ENCODE measurements at places on chromosomes 5 and 9.
A peak's percentile ranks its signal among the peaks of the same experiment; 100 is the strongest.

- no peak for DNase-seq
These were observed 58.0 kb downstream of the SLC22A5 start for GRCh38 chr5:132427281-132428146.

- peak; percentile 74 for DNase-seq
These were observed 49.6 kb upstream of the ADRB2 start for GRCh38 chr5:148776780-148777179.

DNA sequence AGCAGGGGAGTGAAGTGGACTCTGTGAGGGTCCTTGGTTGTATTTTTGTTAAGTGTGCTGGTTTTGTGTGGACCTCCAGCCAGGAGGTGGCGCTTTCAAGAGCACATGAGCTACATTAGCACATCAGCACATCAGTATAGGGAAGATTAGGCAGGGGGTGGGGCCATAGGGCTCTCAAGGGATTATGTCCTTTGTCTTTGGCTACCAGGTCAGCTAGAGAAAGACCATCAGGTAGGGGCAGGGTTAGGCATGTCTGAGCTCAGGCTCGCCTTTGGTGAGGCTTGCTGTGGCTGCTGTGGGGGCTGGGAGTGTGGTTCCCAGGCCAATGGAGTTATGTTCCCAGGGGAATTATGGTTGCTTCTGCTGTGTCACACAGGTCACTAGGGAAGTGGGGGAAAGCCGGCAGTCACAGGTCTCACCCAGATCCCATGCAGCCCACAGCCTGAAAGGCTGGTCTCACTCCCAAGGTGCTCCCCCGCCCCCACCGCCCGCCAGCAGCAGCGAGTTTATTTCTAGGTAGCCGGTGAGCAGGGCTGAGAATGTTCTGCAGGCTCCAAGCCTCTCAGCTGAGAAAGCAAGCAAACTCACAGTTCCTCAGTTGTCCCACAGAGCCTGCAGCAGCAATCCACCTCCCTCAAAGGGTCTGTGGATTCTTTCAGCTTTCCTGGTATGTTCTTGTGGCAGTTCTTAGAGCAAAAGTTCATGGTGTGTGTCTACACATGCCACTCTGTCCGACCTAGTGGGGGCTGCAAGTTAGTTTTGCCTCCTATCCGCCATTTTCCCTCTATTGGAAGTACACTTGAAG, 13.7 kb downstream of the OR1J1 start:
- DNase-seq = peak; percentile 15

- no peak for DNase-seq
These were observed 49.5 kb upstream of the LRRC14B start for GRCh38 chr5:141761-142160.

- DNase-seq = no peak
These were observed 82.6 kb downstream of the MED27 start for GRCh38 chr9:131997076-131997475.

DNA sequence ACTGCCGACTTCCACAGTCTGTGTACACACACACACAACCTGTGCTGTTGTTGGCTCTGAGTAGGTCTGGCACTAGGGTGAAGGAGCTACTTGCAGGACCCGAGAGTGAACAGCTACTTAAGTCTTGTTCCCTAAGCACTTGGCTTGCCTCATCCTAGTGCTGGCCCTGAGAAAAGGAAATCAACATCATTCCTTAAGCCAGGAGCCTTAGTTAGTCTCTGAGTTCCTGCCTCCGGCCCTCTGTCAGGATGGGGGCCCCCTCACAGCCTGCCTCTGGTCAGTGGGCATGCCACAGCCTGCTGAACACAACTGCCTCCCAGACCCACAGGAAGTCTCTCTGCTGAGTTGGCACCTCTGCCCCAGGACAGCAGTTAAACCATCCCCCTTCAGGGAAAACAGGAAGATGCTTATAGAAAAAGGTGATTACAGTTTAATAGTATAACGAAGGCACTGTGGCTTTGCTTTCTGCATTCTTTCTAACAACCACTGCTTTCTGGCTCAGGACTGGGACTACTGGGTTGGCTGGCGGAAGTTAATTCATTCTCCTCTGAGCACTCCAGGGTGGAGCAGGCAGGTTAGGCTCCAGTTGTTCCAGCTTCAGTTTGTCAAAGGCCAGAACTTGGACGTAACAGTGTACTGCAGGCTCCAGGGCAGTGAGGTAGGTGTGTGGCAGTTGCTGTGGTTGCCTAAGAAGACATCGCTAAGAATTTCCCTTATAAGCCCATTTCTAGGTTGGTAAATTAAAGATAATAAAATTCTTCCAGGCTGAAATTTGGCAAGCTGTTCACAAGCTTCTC, 2.8 kb downstream of the MAMDC2 start:
- no peak for DNase-seq

DNA sequence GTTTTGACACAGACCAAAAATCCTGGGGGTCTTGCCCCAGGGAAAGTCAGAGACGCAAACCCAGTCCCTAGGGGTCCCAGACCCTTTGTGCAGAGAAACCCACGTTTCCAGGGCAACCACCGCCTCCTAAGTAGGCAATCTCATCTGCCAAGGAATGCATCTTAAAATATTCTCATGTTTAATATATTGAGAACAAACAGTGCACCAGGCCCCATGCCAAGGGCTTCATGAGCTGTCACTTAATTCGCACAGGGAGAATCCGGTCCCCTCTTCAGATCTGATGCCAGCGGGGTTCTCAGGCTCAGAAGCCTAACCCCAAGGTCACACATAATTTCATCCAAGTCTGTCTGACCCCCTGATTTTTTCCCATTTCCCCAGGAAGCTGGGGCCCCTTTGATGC, 28.8 kb downstream of the CPLX2 start:
- DNase-seq = no peak

- DNase-seq = no peak
These were observed 282.2 kb downstream of the SEMA5A start for GRCh38 chr5:9263656-9264055.

DNA sequence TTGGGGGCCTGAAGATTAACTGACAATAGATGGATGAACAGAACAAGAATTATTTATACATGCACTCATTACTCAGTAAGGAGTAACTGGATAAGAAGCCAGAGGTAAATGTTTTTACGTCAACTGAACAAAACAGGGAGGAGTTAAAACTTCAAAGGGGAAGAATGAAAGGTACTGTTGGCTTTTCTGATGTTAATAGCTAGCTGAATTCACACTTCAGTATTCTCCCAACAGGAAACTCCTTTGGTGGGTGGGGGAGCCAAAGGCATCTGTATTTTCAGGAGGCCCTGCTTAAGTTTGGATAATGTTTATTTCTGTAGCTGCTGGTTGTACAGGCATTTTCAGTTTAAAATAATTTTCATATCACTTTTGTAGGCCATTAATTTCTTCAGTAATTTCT, 23.2 kb upstream of the RFK start:
- no peak for DNase-seq

GRCh38 chr5:154238776-154239481, 48.4 kb downstream of the GALNT10 start:
- no peak for DNase-seq

- DNase-seq = peak; percentile 79
These were observed 32.2 kb upstream of the ANGPTL2 start for GRCh38 chr9:127154390-127155191.

DNA sequence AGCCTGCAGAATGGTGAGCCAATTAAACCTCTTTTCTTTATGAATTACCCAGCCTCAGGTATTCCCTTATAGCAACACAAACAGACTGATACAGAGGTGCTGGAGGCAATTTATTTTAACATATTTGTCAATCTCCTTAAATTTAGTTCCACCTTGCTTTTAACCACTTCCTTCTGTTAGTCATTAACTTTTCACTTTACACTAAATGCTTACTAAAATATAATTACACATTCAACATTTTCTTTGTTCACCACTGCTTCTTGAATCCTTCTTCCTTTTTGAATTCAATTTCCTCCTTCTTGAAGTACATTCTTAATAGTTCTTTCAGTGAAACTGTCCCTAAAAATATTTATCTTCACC, 39.4 kb downstream of the LYRM7 start:
- no peak for DNase-seq

- DNase-seq = peak; percentile 49
These were observed 408.8 kb downstream of the ENC1 start for GRCh38 chr5:74231697-74232096.

DNA sequence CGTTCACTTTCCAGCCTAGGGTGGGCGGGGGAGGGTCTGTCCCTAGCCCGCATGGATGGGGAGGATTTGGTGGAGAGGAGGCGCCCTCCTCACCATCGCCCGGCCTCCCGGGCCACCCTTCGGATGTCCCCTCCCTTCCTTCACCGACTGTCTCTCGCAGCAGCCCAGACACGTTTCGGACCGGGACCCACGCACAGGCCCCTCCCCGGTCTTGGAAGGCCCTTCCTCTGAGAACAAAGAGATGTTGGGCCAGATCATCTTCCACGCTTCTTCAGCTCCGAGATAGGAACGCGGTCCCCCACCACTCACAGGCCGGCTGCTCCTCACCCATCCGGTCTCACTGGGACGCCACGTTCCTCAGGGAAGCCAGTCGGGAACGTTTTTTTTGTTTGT, 640 bp upstream of the DPM2 start:
- DNase-seq = no peak

GRCh38 chr9:136225366-136225747, 20.3 kb downstream of the QSOX2 start:
- no peak for DNase-seq

- DNase-seq = no peak
These were observed 6.7 kb downstream of the TMEM174 start for GRCh38 chr5:73179730-73180129.

- peak; percentile 72 for DNase-seq
These were observed 232.8 kb upstream of the PTGER4 start for GRCh38 chr5:40446910-40447309.

- no peak for DNase-seq
These were observed 606.8 kb downstream of the RAB3C start for GRCh38 chr5:59189472-59190244.

- DNase-seq = peak; percentile 95
These were observed 18.1 kb downstream of the RAI14 start for GRCh38 chr5:34674187-34674586.

- DNase-seq = peak; percentile 90
These were observed 106.4 kb upstream of the ELL2 start for GRCh38 chr5:96067894-96068614.

DNA sequence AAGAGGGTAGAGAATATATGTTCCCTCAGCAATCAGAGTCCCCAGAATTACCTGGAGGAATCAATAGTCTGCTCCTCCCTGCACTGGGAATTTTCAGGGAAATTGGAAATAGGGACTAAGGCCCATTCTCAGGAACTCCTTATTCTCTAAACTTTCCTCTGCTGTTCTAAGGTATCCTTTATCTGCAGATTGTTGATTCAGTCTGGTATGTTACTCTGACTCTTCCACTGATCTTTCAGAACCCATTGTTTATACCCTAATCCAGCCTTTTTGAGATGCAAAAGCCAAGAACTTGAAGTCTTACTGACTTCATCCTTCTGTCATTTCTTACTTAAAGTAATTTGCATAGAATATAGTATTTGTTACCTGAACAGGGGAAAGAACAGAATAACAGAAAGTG, 143.5 kb upstream of the PPP1R2B start:
- no peak for DNase-seq

DNA sequence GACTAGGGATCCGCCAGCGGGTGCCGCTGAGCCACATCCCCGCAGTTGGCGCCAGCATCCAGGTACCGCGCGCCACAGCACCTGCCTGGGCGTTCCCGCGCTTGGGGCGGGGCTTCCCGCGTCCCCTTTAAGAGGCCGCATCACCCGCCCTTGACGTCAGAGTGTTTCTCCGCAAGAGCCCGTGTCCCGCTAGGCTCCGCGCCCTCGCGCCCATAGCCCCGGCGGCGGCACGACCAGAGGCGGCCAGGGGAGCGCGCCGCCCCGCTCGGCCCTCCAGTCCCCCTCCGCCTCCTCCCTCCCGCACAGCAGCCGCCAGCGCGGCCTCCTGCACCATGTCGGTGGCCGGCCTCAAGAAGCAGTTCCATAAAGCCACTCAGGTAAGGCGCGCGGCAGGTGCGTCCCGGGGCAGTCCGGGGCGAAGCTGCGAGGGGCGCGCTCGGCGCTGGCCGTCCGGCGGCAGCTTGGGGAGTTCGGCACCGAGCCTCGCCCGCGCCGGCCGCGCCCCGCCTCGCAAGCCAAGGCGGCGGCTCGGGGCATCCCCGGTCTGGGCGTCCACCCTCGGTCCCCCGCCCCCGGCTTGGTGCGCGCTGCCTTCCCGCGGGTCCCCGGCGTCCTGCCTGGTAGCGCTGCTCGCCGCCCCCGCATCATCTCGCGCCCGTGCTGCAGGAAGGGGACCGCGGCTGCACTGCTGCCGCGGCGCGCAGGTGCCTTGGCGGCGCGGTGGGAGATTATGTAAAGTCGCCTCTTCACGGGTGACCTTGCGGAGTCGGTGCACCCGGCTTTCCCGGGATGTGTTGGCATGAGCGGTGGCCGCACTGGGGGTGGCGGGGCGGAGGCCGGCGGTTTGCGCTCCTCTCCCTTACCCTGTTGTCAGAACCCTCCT, at the start of gene SH3GL2:
Gene SH3GL2, plus strand, starts transcription at position 156 of the 883 bp plus-strand sequence.
- DNase-seq = peak; percentile 12

DNA sequence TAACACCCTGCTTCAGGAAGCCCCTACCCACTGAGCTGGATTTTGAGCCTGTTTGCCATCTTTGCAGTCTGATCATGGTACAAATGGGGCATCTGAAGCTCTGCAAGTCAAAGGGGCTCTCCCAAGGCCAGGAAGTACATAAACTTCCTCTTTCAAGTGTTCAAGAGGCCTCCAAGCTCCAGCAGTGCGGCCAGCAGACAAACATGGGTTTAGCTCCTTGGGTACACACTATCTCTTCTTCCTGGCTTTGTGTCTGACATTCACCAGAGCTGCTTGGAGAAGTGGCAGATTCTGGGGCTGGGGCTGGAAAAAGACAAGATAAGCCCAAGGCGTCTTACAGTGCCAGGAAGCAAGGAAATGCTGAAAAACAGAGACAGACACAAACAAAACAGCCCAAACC, 34.1 kb downstream of the LAMC3 start:
- no peak for DNase-seq

DNA sequence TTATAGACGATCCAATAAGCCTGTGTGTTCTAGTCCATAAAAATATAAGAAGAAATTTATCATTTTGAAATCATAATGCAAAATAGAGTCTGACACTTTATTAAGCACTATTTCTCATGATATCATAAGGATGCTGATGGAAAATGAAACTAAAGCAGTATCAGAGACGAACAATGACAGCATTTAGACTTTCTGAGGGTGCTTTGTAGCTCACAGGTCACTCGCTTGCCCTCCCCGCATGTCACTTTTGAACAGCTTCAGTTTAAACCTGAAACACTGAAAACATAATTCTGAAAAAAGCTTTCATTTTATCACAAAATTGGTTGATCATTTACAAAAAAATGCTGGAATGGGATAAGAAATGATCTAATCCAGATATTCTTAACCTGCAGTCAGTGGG, 247.1 kb downstream of the EBF1 start:
- no peak for DNase-seq

- no peak for DNase-seq
These were observed 32.1 kb upstream of the IER5L start for GRCh38 chr9:129210125-129210524.

GRCh38 chr9:99743455-99743854, 78.2 kb upstream of the NR4A3 start:
- DNase-seq = no peak

DNA sequence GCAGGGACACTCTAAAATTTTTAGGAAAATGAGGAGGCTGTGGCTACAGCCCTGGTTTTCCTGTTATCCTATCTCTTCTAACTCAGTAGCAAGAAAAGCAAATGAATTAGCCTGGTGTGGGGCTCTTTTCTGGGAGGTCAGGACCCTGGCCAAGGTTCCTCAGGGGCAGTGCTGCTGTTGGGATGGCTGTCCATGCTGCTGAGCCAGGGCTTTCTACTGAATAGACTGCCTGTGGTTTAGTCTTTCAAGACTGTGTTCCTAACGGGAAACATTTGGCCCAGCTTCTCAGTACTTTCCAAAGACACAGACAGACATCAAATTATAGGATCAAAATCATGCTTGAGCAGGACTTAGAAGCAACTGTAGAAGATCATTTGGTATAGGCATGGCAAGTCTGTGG, 18.1 kb downstream of the TNC start:
- peak; percentile 41 for DNase-seq

All from fibroblast of skin of scalp (primary cell).